Activated T-cell treated with anti-CD3 and anti-CD28 coated beads for 1 hour (primary cell): ENCODE measurements at places on chromosomes 2 and 18.

GRCh38 chr2:236536727-236537398 is 32.8 kb upstream of the ACKR3 start:
- DNase-seq, result peak; percentile 48

DNA sequence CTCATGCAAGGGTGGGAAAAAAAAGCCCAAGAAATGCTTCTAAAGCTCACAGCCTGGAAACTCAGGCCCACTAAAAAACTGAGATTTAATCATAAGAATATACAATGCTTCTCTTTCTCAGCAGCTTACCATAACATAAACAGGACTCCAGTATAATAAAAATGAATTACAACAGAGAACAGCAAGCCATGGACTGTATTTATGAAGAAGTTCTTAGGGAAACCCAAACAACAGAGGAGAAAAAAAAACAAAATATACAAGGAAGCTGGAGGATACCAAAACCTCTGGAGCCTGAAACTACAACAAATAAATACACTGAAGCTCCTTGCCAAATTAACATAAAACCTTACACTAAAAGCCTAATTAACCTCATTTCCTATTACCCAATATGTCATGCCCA is 187.8 kb downstream of the RDH14 start:
- DNase-seq, result no peak

GRCh38 chr2:120396013-120396860 is 50.3 kb downstream of the INHBB start:
- no peak for DNase-seq

- DNase-seq, result no peak
These were observed 89.7 kb downstream of the SPTBN1 start for GRCh38 chr2:54545702-54546450.

GRCh38 chr2:237466211-237466610 is 20.8 kb upstream of the MLPH start:
- no peak for DNase-seq

DNA sequence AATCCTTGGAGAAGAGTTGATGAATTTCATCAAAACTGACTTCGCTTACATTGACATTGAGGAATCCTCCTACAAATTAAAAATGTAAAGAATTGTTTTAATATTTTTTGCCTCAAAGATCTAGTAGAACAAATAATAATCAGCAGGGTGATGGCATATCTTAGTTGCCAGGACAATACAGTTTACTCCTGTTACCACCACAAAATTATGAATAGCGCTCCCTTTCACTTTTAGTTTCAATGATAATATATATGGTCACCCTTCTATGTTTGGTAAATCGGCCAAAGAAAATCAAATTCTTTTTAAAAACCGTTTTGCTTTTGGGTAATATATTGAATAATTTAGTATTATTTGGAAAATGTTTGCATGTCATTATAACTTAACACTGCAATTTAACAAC is 39.0 kb downstream of the B4GALT6 start:
- DNase-seq, result no peak

DNA sequence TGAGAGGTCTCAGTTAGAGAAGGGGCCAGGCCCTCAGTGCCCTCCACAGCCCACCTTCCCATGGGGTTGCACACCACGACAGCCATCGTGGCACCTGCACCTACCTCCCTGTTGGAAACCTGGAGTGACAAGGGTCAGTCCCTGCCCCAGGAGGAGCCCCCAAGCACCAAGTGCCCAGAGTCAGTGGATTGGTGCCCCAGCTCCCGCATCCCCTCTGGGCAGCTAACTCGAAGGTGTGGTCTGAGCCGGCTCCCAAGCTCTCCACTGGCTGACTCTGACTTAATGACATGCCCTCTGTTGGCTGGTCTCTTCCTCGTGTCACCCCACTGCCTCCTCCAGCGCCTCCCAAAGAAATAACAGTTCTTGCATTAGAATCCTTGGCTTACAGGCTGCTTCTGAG is 116.4 kb downstream of the NDUFA10 start:
- DNase-seq, result no peak

- DNase-seq, result no peak
These were observed 3.0 kb upstream of the ATP6V1B1 start for GRCh38 chr2:70932631-70933230.

GRCh38 chr2:37674946-37675345 is 3.5 kb upstream of the CDC42EP3 start:
- DNase-seq, result no peak

- no peak for DNase-seq
These were observed 8.6 kb downstream of the MCEE start for GRCh38 chr2:71121479-71121878.

DNA sequence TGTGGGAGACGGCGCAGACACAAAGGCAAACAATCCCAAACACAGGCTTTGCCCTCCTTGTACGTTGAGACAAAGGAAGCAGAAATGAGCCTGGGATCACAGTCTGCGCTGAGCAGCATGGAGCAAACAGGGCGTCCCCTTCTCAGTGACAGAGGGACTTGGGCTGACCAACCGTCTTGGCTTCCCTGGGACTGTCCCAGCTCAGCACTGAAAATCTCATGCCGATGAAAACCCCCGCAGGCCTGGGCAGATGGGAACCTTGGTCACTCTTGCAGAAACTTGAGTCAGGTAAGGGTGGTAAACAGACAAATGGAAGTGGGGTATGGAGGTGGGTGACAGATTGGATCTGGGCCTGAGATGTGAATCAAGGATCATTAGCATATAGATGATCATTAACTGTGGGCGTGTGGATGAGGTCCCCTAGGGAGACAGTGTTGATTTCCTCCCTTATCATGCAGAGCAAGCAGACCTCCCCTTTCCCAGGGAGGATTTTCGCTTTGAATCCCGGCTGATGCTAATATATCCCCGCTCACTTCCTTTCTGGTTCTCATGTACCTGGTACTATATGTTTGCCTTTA is 19.1 kb upstream of the SH3BP4 start:
- DNase-seq, result no peak

DNA sequence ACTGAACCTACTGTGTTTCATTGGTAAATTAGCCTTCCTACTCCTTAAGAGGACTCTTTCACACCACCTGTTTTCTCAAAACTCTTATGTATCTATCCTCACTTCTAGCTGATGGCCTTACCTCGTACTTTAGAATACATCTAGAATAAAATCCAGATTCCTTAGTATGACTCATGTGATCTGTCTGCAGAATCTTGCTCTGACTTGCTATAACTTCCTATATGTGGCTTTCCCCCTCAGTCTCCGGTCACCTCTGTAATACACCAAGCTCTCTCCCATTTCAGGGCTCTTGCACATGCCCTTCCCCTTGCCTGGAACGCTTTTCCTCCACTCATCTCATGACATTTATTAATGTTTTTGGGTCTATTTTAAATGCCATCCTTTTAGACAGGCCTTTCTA is 95.6 kb upstream of the LHCGR start:
- no peak for DNase-seq

GRCh38 chr2:224310943-224311625 is 90.8 kb downstream of the FAM124B start:
- DNase-seq, result no peak

GRCh38 chr2:240187989-240188590 is 47.6 kb upstream of the OTOS start:
- DNase-seq, result no peak

DNA sequence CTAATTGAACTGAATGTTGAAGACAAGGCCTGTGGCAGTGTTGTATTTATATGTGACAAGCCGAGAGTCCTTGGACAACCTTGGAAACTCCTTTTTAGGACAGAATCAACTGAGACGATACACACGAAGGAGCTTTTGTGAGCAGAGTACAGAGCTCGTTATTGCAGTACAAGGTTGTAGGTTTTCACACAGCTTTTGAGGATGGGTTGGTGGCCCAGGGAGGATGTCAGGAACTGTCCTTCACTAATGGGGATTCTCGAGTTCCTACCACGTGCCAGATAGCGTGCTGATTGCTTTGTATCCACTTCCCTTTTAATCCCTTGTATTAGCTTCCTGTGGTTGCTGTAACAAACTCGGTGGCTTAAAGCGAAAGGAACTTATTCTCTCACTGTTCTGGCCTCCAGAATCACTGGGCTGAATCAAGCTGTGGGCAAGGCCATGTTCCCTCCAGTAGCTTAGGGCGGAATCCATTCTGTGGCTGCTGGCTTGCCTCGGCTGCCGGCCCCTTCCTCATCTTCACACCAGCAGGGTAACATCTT is 20.2 kb downstream of the INPP4A start:
- DNase-seq, result no peak

DNA sequence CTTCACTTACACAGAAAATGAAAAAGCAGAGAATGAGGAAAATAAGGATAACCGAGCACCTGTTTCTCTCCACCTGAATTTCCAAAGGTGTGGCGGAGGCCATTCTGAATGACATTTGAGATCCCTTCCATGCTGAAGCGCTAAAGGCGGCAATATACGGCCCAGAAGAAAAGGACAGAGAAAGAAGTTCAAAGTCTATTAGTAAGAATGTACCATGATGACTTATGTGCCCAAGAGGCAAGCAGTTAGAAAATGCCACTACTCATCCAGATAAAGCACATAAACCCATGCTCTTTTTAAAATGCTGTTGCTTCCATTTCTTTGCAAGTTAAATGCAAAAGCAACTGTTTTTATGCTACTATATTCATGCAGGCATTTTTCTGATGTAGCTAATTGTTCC is 37.2 kb downstream of the FEZ2 start:
- no peak for DNase-seq

DNA sequence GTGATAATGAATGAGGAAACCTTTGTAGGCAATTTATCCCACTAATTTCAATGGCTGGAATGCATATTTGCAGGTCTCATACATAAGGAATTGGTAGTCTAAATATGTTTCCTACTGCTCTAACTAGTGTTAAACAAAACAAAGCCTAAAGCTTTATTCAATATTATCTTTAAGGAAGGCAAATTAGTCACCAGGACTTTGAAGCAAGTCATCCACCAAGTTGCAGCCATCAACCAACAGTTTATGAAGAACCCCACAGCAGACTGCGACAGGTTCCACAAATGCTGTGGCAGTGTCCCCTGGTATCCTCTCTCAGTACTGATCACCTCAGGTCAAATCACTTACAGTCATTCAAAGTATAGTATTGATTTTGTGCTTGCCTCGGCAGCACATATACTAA is 181.5 kb upstream of the ZFP36L2 start:
- no peak for DNase-seq

DNA sequence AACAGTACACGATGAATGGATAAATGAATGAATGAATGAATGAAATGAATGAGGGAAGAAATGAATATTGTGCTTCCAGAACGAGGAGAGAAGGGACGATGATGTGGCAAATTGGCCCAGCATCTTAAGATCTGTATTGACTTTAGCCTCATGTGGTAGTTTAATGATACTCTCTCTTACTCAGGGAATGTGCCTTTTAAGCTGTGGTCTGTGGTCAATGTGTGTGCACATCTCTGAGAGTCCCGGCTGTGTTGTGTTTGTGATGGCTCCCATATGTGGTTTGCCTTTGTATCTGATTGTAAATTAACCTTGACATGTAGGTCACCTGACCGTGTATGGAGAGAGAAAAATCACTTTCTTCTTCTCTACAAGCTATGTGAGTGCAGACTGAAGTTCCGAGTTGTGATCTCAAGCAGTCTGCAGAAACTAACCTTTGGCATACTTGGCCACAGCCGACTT is 91.2 kb downstream of the NEDD4L start:
- DNase-seq, result no peak

GRCh38 chr2:226564667-226565066 is 235.0 kb downstream of the IRS1 start:
- no peak for DNase-seq

- DNase-seq, result no peak
These were observed 200.3 kb downstream of the PRKCE start for GRCh38 chr2:45851576-45852304.

- DNase-seq, result no peak
These were observed 225.4 kb upstream of the SIX3 start for GRCh38 chr2:44716131-44716530.

DNA sequence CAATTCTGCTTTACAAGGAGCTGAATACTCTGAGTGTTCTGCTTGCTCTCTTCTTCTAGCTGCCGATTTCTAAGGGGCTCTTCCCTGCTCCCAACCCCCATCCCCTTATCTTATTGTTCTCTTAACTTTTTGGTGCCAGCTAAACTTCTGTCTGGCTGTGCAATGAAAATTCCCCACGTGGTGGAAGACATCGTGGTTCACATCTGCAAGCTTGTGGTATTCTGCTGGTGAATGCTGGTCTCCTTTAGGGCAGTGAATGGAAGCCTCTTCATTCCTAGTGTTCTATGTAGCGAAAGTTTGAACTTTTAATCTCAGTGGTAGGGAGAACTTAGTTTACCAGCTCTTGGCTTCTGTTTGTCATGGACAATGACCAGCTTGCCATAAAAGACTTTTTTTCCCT is 406.0 kb upstream of the ZEB2 start:
- no peak for DNase-seq
